ENCODE measurements at places on chromosomes 3 and 15.

- DNase-seq, result no peak
These were observed 19.4 kb downstream of the IDH3A start for GRCh38 chr15:78168608-78169007.

GRCh38 chr15:80996247-80996646 is 4.5 kb upstream of the TLNRD1 start:
- no peak for DNase-seq

- DNase-seq, result no peak
These were observed 1.4 kb downstream of the XXYLT1 start for GRCh38 chr3:195269375-195270078.

DNA sequence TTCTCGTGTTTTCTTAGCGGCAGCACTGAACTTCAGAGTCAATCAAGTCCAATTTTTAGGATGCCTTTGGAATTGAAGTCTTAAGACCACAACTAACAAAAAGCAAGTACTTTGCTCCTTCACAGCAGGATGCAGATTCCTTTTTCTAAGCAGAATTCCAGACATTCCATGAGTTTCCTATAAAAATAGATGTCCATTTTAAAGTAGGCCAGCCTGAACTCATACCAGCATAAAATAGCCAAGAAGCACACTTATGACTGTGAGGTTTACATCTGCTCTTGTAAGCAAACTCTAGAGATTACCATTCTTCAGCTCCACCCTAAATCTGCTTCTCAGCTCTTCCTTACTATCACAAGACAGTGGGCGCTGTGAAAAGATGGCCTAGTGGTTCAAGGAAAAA is 85.8 kb downstream of the THBS1 start:
- DNase-seq, result no peak

DNA sequence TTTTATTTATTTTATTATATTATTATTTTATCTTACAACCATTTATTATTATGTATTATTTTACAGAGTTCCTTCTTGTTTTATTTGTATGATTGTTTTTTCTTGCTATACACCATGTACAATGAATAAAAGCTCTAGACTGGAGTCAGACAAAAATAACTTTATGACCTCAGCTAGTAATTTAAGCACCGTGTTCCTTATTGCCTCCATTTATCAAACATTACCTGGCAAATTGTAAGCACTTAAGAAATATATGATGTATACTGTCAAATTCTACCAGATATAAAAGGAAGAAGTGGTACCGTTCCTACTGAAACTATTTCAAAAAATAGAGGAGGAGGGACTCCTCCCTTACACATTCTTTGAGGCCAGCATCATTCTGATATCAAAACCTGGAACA is 326.9 kb upstream of the NECTIN3 start:
- no peak for DNase-seq

- no peak for DNase-seq
These were observed 7.3 kb downstream of the ST3GAL6 start for GRCh38 chr3:98770261-98771039.

- DNase-seq, result no peak
These were observed 1.1 kb downstream of the IGDCC3 start for GRCh38 chr15:65376767-65377104.
